OCI-LY7 (cell line): ENCODE measurements at places on chromosomes 5 and 9.

- no peak for DNase-seq
Measured at GRCh38 chr5:56159521-56159947, 73.6 kb downstream of the ANKRD55 start.

DNA sequence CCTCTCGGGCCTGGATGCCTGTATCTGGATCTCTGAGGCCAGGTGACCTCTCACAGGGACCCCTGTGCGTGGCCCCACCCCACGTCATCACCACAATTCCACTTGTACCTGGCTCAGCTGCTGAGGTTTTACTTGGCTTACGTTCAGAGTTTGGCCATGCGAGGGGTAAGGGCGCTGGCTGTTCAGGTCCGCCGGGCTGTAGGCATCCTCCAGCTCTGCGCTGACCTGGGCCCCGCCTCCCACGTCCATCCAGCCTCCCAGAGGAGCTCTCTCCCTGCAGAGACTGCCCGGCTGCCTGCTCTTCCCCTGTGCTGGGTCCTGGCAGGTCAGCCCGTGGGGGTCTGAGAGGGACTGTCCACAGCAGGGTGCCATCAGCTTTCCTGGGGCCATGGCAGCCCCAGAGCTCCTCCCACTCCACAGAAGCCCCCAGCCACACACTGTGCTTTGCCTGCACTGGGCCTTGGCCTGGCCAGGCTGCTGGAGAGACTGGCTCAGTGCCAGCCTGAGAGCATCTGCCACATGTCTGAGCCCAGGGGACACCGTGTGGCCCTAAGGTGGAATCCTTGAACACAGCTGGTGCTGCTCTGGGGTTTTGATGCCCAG is 43.6 kb downstream of the SLC6A3 start:
- no peak for DNase-seq

DNA sequence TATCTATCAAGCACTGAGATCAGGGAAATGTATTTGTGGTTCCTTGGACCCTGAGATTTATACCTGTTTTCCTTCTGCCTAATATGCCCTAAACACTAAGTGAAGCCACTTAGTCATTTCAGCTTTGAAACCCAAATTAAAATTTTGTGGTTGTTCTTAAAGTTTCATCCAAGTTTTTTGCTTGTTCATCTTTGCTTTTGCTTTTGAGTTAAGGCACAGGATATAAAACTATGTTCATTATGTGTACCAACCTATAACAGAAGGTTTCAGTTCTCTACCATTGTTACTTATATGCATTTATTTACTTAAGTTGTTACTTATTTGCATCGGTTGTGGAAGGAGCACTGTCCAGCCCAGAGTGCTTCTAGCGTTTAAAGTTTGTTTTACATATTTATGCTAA is 382.3 kb downstream of the PTPRD start:
- no peak for DNase-seq

DNA sequence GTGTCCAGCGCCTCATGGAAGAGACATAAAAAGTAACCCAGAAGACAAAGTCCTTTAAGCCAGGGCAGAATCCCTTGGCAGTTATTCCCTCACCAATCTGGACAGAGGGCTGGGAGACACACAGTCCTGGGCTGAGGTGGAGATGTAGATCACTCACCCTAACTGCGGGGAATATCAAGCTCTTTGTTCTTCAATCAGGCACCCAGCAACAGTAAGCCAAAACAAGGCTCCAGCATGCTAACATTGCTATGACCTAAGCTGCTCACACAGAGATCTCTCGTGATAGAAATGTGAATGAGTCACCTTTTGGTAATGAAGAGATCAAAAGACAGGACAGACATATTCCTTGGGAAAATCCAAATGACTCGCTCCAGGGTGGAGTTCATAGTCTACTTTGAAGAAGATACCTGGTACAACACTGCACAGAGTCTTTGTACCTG is 101.3 kb downstream of the FBN2 start:
- DNase-seq: no peak

- DNase-seq: no peak
Measured at GRCh38 chr5:95925939-95926338, 35.7 kb downstream of the ELL2 start.
